Fibroblast of skin of left biceps (primary cell): ENCODE measurements at places on chromosomes 7 and 10.
A peak's percentile ranks its signal among the peaks of the same experiment; 100 is the strongest.

GRCh38 chr7:20519645-20520044 is 95.8 kb upstream of the ABCB5 start:
- no peak for DNase-seq

- no peak for DNase-seq
Observed at GRCh38 chr7:150753239-150753638, 16.0 kb downstream of the GIMAP5 start.

- no peak for DNase-seq
Observed at GRCh38 chr10:110067960-110068770, 60.4 kb downstream of the ADD3 start.

- DNase-seq: peak; percentile 14
Observed at GRCh38 chr10:113907166-113907565, 52.7 kb downstream of the NHLRC2 start.

- DNase-seq: no peak
Observed at GRCh38 chr7:153404781-153405279, 645.3 kb downstream of the ACTR3B start.

GRCh38 chr10:36455526-36456133 is 669.8 kb upstream of the ANKRD30A start:
- DNase-seq: no peak

- no peak for DNase-seq
Observed at GRCh38 chr7:27663989-27664331, 1.3 kb upstream of the HIBADH start.

DNA sequence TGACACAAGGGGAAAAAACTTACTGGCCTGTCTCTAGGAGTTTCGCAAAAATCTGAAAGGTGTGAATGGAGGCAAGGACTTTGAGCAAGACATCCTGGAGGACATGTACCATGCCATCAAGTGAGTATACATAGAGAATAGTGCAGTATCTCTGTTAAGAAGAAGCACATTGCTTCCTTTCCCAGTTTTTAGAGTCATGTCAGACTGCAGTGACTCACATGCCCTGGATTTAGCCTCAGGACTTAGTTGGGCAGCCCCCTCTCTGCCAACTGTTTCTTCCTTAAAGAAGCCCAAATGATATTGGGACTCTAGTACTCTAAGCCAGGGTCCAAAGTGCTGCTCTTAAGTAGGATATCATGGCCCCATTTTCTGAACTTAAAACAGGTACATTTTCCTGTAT is 28.1 kb upstream of the NFKB2 start:
- DNase-seq: no peak

DNA sequence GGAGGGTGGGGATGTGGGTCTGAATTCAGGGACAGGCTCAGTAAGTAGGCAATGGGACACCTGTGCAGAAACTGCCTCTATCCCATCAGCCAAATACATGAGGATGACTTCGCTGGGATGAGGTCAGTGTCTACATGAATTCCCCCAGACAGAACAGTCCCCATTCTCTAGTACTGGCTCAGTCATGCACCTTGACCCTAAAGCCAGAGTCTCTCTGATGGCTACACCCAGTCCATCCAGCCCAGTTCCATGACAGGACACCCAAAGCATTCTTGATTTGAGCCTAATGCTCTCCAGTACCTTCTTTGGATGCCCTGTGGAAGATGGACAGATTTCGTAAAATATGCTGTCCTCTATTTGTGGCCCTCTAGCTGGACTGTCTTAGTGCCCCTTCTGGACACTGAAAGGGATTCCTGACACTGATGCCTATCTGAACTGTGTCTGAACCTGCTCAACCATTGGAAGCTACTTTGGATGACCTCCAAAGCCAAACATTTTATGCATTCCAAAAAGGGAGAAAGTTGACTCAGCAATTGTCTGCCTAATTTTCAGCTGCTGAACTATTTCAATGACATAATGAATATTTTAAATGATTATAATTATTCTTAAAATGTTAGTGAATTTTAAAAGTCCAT is 14.6 kb downstream of the SFRP4 start:
- DNase-seq: peak; percentile 24

GRCh38 chr7:105149827-105150226 is 135.8 kb downstream of the KMT2E start:
- DNase-seq: no peak

GRCh38 chr7:137717811-137718271 is 128.9 kb downstream of the DGKI start:
- no peak for DNase-seq

- no peak for DNase-seq
Observed at GRCh38 chr10:86059892-86060291, 306.7 kb downstream of the GRID1 start.

DNA sequence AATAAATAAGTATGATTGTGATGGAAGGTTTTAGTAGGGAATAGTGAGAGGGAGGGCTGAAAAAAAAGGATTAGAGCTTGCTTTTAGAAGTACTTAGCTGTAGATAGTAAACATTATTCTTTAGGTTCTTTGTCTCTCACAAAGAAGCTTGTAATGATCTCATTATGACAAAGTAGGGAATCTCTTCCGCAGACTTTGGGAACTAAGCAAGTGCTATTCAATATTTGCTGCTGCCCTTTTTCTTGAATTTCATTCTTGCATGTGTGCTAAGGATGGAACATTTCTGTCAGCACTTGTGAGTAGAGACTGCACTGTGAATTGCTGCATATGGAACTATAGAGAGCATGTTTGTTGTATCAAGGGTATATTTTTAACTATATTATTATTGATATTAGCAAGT is 173.4 kb downstream of the ST7 start:
- DNase-seq: no peak

GRCh38 chr7:83947260-83947659 is 247.3 kb downstream of the SEMA3A start:
- DNase-seq: no peak

DNA sequence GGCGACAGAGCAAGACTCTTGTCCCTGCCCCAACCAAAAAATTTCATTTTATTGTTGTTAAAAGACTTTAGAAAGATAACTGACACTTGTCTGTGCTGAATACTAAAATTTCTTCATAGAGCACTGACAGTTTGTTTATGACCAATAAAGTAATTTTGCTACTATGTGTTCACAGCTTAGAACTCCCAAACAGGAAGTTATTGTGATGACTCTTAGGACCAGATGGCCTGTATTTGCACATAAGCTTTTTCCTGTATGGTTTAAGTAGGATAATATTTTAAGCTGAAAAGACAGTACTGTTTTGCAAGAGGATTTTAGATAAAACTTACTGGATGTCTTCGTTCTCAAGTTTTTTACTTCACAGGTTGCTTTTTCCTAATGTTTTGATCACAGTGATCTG is 80.7 kb downstream of the MMRN2 start:
- DNase-seq: no peak

GRCh38 chr10:51092402-51092801 is 18.1 kb downstream of the PRKG1 start:
- DNase-seq: no peak

GRCh38 chr10:132371641-132372081 is 25.3 kb upstream of the PWWP2B start:
- no peak for DNase-seq

DNA sequence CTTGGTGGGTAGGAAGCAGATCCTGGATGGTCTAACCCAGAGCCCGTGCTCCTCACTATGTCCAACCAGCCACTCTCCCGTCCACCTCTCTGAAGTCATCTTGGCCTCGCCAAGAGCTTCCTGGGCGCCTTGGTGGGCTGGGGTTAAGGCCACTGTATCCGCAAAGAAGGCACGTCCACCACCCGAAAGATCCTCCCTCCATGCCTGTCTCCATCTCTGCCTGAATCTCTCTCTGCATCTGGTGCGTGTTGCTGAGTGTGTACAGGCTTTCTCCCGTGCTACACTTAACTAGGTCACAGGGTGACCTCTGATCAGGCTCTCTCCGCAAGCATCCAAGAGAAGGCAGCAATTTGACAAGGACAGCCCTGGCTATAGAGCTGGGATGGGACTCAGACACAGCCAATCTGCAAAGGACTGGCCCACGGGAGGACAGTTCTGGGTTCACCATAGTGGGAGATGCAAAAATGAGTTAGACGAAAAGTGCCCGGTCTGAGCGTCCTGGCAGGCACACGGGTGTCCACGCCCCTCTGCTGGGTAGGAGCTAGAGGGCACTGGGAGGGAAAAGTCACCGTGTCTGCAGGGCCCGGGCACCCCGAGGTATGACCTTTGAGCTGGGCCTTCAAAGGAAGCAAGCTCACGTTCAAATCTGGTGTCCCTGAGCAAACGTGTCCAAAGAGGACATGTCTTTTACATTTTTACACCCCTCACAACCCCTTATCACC is 9.4 kb upstream of the RFC2 start:
- no peak for DNase-seq

GRCh38 chr10:109327266-109327665 is 596.0 kb downstream of the XPNPEP1 start:
- no peak for DNase-seq

GRCh38 chr7:34059136-34059828 is 153.9 kb downstream of the BMPER start:
- DNase-seq: no peak

- DNase-seq: no peak
Observed at GRCh38 chr10:116178086-116178605, 94.9 kb downstream of the GFRA1 start.

DNA sequence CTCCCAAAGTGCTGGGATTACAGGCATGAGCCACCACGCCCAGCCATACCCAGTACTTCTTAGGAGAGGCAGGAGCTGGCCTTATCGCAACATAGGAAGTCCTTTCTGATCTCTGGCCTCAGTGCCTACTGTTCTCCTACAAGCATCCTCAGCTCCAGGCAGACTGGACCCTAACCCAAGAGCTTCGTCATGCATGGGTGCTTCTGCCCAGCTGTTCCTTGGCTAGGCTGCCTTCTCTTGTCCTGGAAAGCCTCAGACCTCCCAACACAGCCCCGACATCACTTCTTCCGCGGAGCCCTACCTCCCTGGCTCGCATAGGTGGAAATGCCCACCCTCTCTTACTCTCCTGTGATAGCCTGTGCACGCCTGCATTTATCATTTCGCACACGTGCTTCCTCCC is 15.8 kb downstream of the BCL7B start:
- DNase-seq: no peak

DNA sequence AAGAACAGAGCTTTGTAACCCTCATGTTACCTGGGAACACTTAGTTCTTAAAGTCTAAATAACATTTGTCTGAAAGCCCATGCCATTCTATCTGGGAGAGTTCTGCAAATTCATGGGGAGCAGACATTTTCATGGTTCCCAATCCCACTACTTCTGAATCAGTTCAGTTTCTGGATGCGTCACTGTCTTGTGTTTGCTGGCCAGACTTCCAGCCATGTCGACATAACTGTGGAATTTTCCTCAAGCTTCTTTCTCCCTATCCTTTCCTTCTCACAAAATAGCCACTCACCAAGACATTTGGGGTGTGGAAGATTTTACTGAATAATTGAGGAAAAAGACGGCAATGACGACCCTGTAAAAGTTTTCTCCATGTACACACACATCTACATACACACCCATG is 272.5 kb downstream of the NEBL start:
- no peak for DNase-seq

DNA sequence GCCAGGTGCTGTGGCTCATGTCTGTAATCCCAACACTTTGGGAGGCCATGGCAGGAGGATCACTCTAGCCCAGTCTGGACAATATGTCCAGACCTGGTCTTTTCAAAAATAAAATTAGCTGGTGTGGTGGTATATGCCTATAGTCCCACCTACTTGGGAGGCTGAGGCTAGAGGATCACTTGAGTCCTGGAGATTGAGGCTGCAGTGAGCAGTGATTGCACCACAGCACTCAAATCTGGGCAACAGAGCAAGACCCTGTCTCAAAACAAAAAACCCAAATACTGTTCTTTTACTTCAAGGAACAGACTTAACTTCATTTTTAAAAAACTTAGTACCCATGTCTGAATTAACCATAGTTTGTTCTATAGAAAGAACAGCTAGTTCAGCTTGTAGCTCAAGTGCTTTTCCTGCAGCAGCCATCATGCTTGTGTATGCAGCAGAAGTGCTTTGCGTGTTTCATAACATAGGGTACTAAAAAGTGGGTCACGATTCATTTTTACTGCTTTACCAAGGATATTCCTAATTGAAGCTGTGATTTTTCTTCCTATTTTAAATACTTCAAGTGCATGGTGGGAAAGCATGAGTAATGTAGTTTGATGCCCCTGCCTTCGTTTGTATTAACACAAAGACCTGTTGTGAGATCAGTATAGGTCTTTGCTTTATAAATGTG is 5.9 kb downstream of the EIF4H start:
- DNase-seq: no peak

DNA sequence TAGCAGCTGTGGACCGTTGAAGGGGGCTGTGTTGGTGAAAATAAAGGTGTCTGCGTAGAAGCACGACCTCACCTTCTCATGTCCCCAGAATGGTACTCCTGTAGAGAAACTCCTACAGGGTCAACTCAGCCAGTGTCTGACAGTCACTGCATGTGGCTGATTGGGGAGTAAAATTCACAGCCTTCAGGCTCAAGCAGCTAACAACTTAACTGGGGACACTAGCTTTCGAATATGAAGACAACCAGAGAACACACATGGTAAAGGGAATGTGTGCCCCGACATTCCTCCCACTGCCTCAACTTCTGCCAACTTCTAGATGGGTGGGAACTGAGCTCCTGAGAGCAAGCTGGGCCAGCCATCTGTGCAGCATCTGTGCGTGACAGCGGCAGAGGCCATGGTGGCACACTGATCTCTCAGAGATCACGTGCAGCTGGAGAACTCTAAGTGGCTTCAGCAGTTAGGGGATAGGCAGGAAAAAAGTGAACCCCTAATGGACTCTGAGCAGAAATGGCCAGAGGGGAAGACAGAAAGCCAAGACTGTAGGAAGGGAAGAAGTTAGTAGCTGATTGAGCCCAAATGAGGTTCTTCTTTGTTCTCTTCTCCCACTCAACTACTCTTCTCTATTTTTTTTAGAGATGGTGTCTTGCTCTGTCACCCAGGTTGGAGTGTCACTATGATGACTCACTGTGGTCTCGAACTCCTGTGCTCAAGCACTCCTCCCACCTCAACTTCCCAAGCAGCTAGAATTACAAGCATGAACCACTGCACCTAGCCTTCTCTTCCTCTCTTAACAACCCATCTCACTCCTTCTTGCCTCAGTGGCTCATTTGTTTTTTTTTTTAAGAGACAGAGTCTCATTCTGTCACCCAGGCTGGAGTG is 280.8 kb downstream of the ZEB1 start:
- no peak for DNase-seq

- no peak for DNase-seq
Observed at GRCh38 chr10:104348601-104349000, 5.0 kb upstream of the CFAP58 start.
